ENCODE measurements at places on chromosomes 2 and 18.

DNA sequence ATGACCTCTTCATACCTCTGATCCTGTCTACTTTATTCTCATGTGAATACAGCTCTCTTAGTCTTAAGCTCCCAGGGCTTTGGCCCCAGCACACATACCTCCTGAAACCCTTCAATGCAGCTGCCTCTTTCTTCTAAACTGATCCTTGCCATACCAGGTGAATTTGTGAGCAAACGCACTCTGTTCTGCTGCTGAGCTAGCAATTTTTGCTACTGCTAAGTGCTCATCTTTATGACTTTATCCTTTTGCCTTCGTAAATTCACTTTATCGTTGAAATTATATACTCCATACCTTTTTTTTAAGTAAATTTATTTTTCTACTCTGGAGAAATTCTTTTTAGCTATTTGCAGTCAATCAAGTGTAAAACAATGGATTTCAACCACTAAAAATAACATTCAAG, 287.7 kb downstream of the CMPK2 start:
- DNase-seq = no peak

GRCh38 chr18:77020561-77020960, 112.0 kb downstream of the MBP start:
- no peak for DNase-seq

DNA sequence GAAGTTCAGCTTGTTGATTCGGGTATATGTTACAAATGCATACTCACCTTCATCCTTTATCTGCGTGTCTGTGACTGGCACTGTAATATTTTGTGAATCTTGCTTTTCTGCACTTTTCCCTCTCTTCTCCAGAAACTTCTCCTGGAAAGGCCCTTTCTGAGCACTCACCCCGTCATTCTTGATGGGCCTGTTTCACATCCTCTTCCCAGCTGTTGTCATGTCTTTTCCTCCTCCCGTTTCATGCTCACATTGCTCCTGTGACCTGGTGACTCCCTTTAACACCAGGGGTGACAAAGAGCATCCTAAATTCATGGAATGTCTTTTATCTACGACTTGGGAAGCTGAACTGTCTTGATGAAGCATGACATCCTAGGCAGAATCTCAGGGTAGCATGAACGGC, 65.8 kb downstream of the CD8B2 start:
- no peak for DNase-seq

DNA sequence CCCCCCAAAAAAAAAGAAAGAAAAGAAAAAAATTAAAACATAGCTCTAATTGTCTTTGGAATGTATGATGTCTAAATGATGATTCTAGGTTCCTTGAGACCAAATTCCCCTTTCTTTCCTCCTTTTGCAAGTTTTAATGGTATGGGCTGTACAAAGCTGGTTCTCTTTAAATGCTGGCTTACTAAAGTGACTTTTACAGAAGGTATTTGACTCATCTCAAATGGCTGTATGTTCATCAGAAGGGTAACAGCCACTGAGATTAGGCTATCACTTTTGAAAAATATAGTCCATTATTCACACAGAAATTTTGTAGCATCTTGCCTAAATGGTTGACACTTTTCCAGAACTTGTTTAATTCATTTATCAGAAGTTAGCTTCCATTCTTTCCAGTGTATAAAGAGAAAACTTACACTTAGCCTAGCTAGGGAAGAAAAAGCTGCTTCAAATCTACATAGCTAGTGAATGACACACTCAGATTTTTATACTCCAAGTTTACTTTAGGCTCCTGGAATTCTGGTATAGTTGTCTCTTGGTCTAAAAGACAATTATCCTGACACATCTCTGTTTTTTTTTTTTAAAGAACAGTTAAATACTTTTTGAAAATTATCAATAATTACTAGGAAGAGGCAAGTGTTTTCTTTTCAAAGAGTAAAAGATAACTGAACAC, 622.6 kb downstream of the LRP1B start:
- no peak for DNase-seq

- no peak for DNase-seq
These were observed 26.5 kb downstream of the BCL2 start for GRCh38 chr18:63292831-63293683.

GRCh38 chr2:172962824-172963223, 112.8 kb upstream of the MAP3K20 start:
- no peak for DNase-seq

GRCh38 chr2:129490641-129491040, 488.8 kb upstream of the RAB6C start:
- DNase-seq = no peak

All from Jurkat, Clone E6-1 (cell line).